ENCODE measurements at places on chromosomes 7 and 10.

DNA sequence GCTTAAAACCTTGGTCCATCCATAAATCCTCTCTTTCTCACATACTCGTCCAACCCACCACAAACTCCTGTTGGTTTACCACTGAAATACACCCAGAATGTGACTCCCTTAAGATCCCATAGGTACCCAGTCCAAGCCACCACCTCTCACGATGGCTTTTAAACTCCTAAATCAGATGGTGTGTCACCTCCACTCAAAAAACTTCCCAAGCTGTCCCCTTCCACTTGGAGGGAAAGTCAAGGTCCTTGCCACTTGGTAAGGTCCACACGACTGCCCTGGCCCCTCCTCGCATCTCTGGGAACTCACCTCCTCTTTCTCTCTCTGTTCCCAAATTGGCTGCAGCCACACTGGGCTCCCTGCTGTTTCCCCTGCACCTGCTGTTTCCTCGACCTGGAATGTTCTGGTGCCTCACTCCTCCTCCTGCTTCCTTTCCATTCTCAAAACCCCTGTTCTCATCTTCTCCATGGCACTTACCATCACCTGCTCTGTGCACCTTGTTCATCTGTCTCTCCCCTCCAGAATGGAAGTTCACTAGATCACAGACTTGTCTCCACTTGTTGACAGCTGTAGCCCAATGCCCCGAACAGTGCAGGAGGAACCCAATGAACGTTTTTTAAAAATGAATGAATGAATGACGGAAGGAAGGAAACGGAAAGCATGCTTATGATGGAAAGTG lies 23.0 kb downstream of the ZFAND2A start:
- no peak for DNase-seq

- DNase-seq, result no peak
These were observed 86.2 kb downstream of the CHST15 start for GRCh38 chr10:124007102-124007772.

DNA sequence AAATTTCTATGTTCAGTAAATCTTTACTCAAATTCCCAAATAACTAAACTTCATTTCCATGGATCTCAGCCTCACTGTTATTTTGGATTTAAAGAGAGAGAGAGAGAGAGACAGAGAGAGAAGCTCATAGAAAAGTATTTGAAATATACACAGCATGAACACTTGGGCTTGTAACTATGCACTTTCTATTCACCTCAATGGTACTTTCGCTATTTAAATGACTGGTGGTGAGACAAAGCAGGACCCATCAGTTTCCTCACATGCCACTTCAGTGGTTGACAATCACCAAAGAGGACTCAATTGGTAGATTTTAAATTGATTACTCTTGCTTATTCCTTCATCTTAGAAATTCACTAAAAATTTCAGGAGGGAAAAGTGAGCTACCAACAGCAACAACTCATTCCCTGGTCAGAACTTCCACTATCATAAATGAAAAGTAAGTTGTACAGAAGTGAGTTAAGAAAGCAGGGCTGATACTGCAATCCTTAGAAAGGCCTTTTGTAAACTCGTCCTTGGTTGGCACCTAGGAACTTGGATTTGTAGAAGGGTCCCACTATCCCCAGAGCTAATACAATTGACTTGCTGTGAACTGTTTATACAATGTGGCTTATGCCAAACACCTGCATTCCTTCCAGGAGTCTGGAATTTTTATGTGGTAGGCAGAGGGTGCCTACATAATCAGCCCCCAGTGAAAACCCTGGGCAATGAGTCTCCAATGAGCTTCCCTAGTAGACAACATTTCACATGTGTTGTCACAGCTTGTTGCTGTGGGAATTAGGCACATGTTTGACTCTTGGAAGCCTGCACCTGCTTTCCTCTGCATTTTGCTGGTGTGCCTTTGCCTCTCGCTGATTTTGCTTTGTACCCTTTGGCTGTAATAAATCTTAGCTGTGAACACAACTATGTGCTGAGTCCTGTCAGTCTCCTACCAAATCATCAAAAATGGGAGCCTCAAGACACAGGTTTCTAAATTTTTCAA lies 10.8 kb downstream of the ERLIN1 start:
- DNase-seq, result no peak

DNA sequence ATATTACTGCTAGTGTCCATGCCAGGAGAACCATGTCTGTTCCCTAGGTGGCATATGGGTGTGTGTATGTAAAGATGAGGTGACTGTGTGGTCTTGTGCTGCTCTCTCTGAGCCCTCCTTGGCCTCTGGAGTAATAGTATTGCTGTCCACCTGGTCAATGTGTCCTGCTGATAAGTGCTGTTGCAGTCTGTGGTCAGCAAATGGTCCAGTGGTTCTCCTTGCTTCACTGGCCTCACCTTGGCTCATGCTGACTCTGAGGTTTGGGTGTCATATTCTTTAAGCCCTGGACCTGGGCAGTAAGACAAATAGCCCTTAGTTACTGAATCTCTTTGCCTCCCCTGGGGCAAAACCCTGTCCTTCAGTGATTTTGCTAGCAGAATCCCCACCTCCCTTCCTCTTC lies 56.8 kb downstream of the TPST1 start:
- DNase-seq, result no peak

DNA sequence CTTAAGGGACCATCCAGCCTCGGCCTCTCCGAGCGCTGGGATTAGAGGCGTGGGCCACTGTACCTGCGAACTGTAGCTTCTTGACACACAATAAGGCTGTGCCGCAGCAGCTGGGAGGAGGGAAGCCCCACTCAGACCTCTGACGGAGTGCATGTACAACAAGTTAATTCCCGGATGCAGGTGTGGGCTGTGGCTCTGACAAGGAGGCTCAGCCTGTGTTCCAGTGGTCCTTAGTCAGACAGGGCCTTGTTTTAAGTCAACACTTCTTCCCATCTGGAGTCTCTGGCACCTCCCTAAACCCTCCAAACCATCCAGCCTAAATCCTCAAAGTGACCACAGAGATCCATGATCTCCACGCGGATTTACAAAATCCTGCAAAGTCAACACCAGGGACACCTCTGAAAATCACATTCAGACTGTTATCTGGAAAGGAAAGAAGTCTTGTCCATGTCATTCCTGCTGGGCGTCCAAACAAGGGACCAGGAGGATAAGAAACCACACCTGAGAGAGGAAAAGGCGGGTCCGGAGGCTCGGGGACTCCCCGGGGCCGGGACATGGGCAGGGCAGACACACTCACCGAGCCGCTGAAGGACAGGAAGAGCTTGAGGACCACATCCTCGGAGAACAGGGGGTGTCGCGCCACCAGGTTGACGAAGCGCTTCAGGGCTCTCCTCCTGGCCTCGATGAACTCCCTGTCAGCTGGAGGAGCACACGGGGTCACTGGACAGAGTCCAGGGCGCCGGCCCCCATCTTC lies 29.4 kb downstream of the NUDT1 start:
- DNase-seq, result no peak

GRCh38 chr7:118306771-118307170 lies 82.3 kb downstream of the ANKRD7 start:
- no peak for DNase-seq

DNA sequence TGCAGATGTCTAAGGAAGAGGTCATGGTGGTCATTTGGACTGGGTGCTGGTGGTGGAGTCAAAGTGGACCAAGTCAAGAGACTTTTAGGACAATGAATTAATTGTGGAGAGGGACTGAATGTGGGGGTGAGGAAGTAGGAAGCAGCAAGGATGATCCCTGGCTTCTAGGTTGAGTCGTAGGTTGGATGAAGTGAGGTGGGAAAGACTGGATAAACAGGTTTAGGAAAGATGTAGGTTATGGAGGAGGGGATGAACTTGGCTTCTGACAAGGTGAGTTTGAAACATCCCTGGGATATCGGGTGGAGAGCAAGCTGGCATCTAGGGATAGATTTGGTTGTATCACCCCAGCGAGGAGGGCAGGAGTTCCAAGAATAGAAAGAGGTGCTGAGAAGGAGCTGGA lies 7.6 kb downstream of the SEMA4G start:
- DNase-seq, result no peak

DNA sequence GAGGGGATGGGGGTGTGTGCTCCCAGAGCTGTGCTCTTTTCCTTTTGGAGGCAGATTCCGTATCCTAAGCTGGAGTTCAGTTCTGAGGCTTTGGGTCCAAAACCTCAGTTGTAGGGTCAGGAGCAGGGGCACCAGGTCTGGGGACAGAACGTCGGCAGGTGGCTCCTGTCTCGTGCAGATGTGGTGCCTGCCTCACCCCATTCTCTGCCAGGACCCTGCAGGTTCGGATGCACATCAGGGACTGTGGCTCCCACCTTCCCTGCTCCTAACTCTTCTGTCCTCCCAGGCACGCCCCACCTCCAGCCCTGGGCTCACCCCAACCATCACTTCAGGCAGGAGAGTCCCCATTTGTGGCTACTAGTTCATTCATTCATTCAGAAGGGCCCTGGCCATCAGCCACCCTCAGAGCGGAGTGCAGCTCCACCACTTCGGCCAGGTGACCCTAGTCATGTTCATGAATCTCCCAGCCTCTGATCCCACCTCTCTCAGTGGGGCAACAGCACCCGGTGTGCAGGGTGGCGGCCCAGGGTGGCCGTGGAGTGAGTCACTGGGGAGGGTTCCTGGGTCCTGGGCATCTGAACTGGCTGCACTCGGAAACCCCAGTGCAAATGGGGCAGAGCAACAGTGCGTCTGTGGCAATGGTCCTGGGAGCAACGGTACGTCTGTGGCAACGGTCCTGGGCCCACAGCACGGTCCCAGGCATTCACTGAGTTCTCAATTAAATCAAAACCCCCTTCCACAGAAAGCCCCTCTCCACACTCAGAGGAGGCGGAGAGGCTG lies 100.8 kb upstream of the FAM20C start:
- DNase-seq, result no peak

GRCh38 chr10:88541116-88541626 lies 41.9 kb downstream of the RNLS start:
- DNase-seq, result no peak

- no peak for DNase-seq
These were observed 20.2 kb downstream of the RAMP3 start for GRCh38 chr7:45177801-45178200.

- DNase-seq, result no peak
These were observed 238.9 kb downstream of the TNS3 start for GRCh38 chr7:47343061-47343455.

DNA sequence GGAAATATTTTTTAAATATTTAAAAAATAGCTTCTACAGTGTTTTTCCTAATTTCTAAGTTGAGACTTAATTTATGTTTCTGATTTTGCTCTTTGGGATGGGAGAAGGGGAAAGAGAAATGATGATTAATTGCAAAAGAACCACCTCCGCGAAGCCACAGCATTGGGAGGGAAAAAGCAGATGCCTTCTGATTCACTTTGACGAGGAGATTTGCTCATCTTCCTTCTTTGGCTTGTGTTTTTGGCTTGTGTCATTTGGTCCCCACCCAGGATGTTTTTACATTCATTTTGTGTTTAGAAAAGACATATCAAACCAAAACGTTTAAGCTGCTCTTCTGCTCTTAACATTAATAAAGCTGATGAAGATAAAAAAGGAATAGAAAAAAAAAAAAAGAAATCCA lies 121.7 kb downstream of the MACC1 start:
- no peak for DNase-seq

- no peak for DNase-seq
These were observed 24.2 kb downstream of the MGMT start for GRCh38 chr10:129491123-129491734.

- DNase-seq, result no peak
These were observed 197.2 kb downstream of the EBF3 start for GRCh38 chr10:129766611-129767550.

GRCh38 chr10:45339894-45340293 lies 24.5 kb upstream of the OR13A1 start:
- DNase-seq, result no peak

DNA sequence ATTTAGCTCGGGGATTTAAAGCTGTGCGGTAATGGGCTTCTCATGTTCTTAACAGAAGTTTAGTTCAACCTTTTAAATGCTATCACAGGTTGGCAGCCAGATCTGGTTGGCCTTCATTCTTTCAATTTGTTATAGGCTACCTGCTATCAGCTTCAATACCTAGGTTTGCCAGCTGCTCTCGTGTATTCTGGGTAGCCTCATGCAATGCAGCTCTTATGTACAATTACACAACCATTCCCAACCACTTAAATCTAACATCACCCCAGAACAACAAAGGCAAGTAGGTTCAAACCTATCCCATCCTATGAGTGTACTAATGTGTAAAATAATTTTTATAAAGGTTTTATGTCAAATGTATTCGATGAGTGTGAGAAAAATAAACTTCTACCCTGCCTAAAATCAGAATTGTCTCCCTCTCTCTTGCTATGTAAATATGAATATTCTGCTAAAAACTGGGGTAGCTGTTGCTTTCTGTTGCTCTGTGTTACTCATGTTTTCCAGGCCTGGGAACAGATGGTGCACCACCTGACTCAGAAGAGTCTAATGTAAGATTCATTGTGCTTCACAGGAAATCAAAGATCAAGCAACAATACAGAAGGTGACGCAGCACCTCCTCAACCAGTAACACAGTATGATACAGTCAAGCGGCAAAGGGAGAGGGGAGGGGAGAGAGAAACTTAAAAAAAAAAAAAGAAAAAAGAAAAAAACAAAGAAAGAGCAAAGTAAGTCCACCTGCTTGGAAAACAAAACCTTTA lies 188.6 kb downstream of the ETV1 start:
- DNase-seq, result no peak

DNA sequence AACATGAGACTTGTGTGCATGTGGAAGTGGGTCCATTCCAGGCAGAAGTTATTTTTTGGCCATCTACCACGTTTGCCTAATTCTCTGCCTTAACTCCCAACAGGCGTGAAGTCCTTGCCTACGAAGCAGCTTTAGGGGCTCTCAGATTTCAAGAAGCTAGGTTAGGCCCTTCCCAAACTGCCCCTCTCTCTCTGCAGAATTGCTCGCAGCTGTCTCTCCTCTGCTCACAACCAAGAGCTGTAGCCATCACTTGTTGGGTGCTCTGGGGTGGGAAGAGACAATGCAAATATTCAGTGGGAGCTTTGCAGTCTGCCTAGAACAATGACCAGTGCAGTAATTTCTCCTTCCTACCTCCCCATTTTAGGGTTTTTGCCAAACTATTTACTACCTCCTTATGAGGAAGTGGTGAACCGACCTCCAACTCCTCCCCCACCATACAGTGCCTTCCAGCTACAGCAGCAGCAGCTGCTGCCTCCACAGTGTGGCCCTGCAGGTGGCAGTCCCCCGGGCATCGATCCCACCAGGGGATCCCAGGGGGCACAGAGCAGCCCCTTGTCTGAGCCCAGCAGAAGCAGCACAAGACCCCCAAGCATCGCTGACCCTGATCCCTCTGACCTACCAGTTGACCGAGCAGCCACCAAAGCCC lies 24.9 kb downstream of the CYP17A1 start:
- DNase-seq, result no peak

All from activated naive CD4-positive, alpha-beta T cell (primary cell).